Activated CD4-positive, alpha-beta T cell treated with anti-CD3 and anti-CD28 coated beads, Interleukin-2, amount 50 U/mL, for 1 hour (primary cell): ENCODE measurements at places on chromosomes 2 and 18.

DNA sequence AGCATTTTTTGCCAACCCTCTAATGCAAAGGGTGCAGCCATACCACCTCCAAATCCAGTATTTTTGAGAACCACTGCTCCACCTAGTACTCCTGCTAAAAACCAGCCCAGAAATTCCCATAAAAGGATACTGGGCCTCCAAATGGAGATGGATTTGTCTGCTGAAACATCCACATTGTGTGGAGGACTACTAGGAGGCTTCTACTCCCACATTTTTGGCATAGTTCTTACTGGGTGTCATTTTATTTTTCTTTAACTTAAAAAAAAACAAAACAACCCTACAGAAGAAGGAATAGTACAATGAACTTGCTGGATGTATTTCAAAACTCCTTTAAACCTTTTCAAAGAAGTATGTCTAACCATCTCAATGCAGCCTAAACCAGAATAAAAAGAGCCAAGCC lies 219.2 kb downstream of the SRBD1 start:
- no peak for DNase-seq

GRCh38 chr2:229821316-229821715 lies 100.5 kb downstream of the TRIP12 start:
- no peak for DNase-seq

- peak; percentile 73 for DNase-seq
These were observed 1.9 kb downstream of the TLX2 start for GRCh38 chr2:74515981-74516633.

DNA sequence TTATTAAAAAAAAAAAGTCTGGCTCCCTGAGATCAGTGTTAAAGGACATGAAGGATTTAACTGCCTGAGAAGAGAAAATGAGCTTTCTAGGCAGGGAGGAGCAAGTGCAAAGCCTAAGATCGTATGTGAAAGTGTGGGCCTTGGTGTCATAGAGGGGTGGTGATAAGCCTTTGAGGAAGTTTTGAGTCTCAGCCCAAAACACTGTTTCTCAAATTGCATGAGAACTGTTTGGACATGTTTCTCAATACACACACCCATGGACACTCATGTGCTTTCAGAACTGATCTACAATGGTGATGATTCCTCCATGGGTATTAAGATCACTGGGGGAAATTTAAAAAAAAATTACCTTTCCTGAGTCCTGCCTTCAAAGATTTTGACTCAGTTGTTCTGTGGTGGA lies 336.7 kb upstream of the RND3 start:
- DNase-seq: no peak

DNA sequence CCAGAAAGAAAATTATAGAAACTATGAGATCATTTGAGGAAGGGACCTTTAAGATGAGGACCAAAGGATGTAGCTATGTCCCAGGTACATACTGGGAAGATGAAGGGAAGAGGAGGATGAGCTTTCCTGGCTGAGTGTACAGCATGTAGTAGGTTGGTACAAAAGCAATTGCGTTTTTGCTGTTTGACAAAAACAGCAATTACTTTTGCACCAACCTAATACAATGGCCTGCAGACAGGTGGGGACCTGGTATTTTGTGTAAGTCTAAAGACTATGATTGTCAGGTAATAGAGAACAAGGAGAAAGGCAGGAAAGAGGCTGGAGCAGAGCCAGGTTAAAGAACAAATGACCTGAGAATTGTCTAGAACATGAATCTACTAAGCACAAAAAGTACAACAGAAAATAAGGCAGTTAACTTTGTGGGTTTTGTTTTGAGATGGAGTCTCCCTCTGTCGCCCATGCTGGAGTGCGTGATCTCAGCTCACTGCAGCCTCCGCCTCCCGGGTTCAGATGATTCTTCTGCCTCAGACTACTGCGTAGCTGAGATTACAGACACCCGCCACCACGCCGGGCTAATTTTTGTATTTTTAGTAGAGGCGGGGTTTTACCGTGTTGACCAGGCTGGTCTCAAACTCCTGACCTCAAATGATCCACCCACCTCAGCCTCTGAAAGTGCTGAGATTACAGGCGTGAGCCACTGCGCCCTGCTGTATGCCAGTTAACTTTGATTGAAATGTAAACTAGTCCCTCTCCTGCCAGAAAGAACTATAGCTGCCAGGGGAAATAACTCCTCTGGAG lies 3.2 kb upstream of the TGOLN2 start:
- DNase-seq: no peak

- DNase-seq: no peak
These were observed 130.1 kb upstream of the SP5 start for GRCh38 chr2:170585067-170585466.

GRCh38 chr2:209511637-209512036 lies 87.8 kb downstream of the MAP2 start:
- no peak for DNase-seq

- DNase-seq: no peak
These were observed 102.6 kb downstream of the TNS1 start for GRCh38 chr2:217900010-217900779.

GRCh38 chr2:230434677-230435324 lies 18.8 kb downstream of the SP100 start:
- no peak for DNase-seq

DNA sequence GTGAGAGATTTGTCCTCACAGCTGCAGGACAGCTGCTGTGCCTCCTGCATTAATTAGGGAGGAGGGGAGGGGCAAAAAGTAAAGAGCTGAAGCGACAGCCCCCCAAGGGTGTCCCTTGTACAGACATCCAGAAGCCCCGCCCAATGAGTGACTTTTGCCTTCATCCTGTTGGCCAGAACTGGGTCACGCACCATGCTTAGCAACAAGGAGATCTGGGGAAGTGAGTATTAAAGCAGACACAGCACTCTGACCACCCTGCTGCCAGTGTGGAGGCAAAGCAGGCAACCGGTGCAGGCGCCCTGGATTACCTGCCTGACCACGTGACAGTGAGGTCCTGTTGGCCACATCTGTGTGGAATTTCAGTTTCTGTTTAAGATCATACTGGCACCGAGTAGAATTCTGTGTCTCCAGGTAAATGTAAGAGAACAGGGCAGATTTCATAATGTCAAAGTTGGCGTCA lies 21.5 kb upstream of the BIN1 start:
- no peak for DNase-seq

GRCh38 chr2:3139906-3140305 lies 237.7 kb downstream of the EIPR1 start:
- no peak for DNase-seq

DNA sequence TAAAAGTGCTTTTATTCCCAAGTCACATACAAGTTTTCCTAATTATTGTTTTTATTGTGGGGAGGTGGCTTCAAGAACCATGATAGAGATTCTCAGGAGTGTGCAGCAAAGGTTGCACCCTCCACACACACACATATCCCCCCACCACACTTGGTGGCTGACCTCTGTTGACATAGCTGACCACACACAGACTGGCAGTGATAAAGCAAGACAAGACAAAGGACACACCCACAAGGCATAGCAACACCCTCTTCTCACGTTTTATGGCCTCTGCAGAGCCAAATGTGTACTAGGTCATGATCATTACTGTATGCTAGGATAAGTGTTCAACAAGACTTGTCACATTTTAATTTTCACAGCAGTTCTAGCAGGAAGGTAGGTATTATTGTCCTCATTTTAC lies 143.0 kb upstream of the EPC2 start:
- no peak for DNase-seq

DNA sequence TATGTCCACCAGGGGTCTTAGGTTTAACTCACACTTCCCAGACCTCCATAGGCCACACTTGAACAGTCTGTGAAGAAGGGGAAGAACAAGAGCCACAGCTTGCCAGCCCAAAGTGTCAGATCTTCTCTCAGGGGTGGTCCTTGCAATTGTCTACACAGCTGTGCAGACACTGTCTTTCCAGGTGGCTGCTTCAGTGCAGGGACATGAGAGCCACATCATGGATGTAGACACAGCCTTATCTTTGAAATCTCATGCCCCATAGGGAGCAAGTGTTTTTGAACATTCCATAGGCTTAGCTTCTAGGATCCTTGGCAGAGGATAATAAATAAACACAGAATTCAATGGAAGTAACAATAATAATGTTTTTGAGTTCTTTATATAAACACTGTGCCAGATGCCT lies 6.7 kb downstream of the ZNF407 start:
- no peak for DNase-seq

GRCh38 chr2:20356042-20356441 lies 5.4 kb upstream of the PUM2 start:
- no peak for DNase-seq

- DNase-seq: no peak
These were observed 254.1 kb downstream of the TSN start for GRCh38 chr2:122009561-122009960.

- no peak for DNase-seq
These were observed 112.0 kb upstream of the FOSL2 start for GRCh38 chr2:28280619-28281018.

DNA sequence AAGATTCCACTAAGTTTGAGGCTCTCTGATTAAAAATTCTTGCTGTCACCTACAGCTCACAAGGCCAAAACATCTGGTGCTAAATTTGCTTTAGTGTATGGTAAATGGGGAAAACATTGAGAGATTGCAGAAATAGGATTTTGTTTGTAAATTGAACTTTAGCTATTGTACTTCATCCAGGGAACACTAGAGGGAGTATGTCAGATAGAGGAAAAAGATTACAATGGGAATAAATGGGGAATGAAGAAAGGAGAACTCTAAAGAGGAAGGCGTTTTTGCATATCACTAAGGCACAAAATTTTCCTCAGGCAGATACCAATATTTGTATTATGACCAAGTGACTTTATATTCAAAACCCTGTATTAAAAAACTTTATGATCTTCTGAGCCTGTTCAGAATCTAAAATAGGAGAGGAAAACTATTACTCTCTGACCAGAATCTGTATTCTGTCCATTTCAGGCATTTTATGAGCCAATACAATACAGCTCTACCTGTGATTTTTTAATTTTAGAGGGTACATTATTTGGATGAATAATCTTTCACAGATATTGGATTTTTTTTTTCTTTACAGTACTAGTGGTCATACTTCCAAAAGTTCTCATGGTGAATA lies 52.3 kb upstream of the ITGB6 start:
- no peak for DNase-seq

GRCh38 chr2:221309892-221310583 lies 262.1 kb downstream of the EPHA4 start:
- no peak for DNase-seq

- no peak for DNase-seq
These were observed 33.7 kb downstream of the G6PC2 start for GRCh38 chr2:168934826-168935225.

DNA sequence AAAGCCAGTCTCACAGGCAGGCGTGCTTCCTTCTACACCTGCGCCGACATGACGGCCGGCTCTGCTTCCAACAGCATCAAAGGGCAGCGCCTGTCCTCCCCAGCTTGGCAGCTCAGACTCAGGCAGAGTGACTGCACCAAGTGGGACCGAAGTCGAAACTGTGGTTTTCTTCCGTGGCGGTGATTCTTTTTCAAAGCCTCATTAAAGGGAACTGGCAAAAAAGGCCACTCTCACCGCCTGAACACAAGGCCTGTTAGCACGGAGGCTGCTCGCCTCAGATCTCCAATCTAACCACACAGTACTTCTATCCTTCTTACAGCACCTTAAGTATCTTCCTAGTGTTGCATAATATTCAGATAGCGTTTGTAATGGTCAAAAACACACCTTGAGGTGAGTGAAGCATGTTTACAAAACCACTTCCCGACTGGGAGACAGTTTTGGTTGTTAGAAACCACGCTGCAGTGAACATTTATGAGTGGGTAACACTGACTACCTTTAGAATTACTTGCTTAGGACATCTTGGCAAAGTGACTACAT lies 236.4 kb downstream of the HDAC4 start:
- peak; percentile 17 for DNase-seq

- no peak for DNase-seq
These were observed 265.7 kb upstream of the NT5C1B start for GRCh38 chr2:18855027-18855426.

- no peak for DNase-seq
These were observed 3.3 kb upstream of the ADAM17 start for GRCh38 chr2:9558948-9559381.

DNA sequence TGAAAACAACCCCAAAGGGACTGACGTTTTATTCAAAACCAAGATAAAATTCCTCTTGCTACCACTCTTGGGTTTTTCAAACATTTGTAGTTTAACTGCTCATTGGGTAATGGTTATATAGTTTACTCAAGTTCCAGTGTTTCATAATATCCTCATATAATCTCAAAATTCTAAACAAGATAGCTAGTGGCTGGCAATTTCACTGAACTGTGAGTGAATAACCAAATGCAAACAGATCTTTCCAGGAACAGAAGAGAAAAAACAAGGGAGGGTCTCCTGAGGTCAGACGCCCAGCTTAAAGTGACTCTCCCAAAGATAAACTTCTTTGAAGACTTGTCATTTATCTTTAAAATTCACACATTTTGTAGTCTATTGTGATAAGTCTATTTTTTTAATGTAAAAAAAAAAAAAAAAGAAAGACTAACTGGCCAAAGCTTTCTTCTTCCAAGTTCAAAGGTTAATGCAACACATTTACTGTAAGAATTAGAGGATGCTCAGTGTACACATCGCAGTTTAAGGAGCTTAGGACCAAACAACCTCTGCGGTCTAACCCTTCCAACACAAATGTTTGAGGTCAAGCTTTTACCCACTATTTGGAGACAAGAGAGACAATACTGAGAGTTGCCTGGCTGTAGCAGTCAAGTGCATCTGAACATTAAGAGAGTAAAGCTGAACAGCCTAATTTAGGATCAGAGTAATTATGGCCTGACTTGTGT lies 26.6 kb downstream of the LPIN2 start:
- no peak for DNase-seq

GRCh38 chr18:59686260-59686659 lies 11.0 kb downstream of the CCBE1 start:
- DNase-seq: no peak

- no peak for DNase-seq
These were observed 62.0 kb upstream of the TAF1B start for GRCh38 chr2:9781252-9781651.

GRCh38 chr2:100408104-100408503 lies 9.4 kb downstream of the CHST10 start:
- DNase-seq: no peak

- DNase-seq: no peak
These were observed 64.1 kb upstream of the ZNF532 start for GRCh38 chr18:58800582-58800981.

- DNase-seq: no peak
These were observed 9.5 kb upstream of the DES start for GRCh38 chr2:219408631-219409030.

- DNase-seq: peak; percentile 41
These were observed 419.0 kb downstream of the NBAS start for GRCh38 chr2:15142069-15142689.
